T follicular helper cell (primary cell): ENCODE measurements at places on chromosomes 11 and 22.

- no peak for DNase-seq
Measured at GRCh38 chr11:94862926-94863880, 95.0 kb downstream of the AMOTL1 start.

DNA sequence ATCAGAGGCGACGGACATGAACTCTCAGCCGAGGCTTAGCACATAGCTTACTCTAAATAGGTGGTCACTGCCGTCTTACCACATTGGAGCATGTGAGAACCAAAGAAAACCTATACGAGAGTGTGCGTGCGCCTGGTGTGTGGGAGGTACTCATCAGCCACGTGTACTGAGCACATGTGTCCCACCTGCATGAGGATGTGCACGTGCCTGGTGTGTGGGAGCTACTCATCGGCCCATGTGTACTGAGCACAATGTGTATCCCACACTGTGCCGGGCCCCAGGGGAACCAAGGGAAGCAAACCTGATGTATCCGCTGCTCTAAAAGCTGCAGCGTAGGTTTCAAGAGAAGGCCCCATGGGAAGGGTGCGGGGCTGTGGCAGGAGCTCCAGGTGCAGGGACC lies 56.4 kb downstream of the ANO1 start:
- no peak for DNase-seq

GRCh38 chr11:76739798-76740197 lies 43.4 kb upstream of the TSKU start:
- DNase-seq: no peak

- no peak for DNase-seq
Measured at GRCh38 chr11:112297248-112297866, 36.7 kb upstream of the PLET1 start.

DNA sequence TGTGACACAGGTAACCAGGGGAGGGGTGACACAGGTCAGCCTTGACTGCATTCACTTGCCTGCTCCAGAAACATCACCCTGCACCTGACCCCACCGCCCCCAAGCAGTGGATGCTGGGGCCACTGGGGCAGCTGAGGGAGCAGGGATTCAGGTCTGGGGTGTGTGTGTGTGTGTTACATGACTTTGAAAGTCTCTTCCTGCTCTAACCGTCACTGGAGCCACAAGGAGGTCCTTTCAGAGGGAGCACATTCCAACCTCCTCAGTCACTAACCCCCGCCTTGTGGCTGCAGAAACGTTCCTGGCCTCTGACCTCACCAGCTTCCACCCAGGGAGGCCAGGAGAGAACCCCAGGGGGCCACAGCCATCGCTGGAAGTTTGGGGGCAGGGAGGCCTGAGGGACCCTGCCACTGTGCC lies 2.9 kb upstream of the FOSL1 start:
- no peak for DNase-seq

DNA sequence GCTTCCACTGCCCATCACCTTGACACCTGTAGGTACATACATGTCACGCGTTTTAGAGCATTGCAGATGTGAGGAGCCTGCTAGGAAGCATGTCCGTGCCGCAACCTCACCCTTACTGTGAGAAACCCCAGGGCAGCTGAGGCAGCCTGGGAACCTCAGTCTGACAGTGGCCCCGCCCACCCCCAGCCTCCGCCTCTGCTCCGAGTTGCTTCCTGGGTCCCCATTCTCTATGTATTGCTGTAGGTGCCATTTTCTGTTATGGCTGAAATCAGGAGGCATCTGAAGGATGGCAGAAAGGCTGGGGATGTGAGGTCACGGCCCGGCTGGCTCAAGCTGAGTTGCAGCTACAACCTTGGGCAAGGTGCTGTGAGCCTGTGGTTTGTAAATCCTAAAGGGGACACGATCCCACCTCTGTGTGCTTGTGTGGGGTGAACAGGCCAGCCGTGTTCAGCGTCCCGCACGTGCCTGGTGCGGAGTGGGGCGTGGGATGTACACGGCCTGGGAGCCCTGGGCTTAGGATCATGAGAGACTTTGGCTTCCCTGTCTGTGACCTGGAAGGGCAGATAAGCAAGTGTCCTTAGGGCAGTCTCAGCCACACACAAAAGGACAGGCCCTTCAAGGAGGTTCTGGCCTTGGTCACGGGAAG lies 102.7 kb downstream of the PHF21B start:
- DNase-seq: no peak

- DNase-seq: no peak
Measured at GRCh38 chr22:35155403-35156025, 89.6 kb downstream of the ISX start.

GRCh38 chr22:46894081-46894671 lies 131.7 kb downstream of the TBC1D22A start:
- no peak for DNase-seq

DNA sequence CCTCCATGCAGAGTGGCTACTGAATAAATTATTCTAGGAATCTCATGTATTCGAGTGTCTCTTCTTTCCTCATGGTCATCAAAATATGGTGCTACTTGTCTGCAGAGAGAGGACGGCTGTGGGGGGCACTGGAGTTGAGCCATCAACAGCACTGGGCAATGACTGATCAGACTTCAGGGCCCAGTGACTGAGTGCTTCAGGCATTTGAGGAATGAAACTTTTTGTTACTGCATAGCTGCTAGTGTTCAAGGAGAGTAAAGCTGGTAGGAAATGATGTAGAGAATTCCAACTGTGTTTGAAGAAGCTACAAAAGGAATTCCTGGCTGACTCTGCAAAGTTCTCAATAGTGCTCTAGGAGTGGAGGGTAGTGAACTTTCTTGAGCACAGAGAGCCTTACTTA lies 277.7 kb downstream of the CADM1 start:
- DNase-seq: no peak

- DNase-seq: peak; percentile 30
Measured at GRCh38 chr11:122697636-122698167, 42.2 kb downstream of the UBASH3B start.

GRCh38 chr11:10770626-10771254 lies 19.7 kb downstream of the CTR9 start:
- DNase-seq: no peak

DNA sequence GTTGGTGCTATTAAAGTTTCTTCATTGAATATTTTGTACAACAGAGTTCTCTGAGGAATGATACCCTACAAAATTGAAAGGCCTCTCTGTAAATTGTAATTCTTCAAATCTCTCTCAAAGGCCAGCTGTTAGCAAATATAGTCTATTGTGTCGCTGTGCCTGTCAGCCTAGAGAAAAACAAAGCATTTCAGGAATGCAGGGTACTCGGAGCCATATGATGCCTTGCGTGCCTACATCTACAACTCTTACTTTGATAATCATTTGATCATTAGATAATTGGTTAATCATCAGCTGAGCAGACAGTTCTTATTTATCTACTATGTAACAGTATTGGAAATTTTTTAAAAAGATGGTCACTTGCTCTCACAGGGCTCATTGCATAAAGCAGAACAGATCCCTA lies 67.3 kb downstream of the RNF169 start:
- no peak for DNase-seq

DNA sequence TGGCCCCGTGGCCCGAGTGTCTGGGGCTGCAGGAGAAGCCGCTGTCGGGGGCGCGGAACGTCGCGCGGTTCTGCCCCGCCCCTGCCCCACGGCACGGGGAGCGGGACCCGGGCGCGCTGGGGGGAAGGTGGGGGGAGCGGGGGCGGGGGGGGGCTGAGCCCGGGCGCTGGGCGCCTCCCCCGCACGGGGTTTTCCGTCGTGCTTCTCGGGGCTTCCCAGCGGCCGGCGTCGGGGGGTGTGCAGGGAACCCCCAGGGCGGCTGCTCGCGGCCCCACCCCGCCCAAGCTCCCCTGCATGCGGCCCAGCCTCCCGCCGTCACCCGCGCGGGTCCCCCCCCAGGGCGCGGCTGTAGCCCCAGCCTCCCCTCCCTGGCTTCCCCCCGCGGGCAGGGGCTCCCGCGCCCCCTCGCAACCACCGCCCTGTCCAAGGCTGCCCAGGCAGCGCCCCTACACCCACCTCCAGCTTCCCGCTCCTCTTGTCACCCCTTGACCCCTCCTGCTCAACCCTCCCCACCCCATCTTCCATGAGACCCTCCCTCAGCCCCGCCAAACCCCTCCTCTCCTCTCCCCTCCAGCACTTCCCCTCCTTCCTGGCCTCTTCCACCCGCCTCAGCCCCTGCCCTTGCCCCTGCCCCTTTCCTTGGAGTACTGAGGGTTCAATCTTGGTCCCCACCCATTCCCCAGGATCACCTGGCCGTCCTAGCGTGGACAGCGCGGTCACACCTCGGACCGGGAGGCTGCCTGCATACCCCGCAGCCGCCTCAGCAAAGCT lies 1.7 kb downstream of the IL17REL start:
- peak; percentile 53 for DNase-seq

GRCh38 chr11:28763876-28764275 lies 655.7 kb downstream of the METTL15 start:
- no peak for DNase-seq

GRCh38 chr11:9642894-9643293 lies 21.0 kb upstream of the SWAP70 start:
- no peak for DNase-seq

GRCh38 chr11:113249491-113249763 lies 65.0 kb upstream of the TTC12 start:
- DNase-seq: no peak

GRCh38 chr11:1298695-1299492 lies 10.5 kb downstream of the TOLLIP start:
- DNase-seq: no peak

- no peak for DNase-seq
Measured at GRCh38 chr11:94754335-94754734, 13.8 kb upstream of the AMOTL1 start.

DNA sequence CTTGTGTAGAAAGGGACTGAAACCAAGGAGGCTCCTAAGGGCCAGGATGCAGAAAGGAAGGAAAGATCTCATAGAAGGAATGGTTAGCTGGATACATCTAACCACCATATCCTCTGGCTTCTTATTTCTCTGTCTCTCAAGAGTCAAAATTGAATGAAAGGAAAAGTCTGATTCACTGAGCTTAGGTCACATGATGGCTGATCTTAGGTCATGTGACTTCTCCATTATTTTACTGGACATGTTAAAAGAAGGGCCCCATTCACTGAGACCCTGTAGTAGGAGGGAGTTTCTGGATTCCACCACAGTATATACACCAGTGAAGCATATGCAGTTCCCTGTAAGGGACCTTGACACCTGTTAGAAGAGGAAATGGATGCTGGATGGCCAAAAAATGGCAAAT lies 516.6 kb downstream of the NELL1 start:
- DNase-seq: no peak

DNA sequence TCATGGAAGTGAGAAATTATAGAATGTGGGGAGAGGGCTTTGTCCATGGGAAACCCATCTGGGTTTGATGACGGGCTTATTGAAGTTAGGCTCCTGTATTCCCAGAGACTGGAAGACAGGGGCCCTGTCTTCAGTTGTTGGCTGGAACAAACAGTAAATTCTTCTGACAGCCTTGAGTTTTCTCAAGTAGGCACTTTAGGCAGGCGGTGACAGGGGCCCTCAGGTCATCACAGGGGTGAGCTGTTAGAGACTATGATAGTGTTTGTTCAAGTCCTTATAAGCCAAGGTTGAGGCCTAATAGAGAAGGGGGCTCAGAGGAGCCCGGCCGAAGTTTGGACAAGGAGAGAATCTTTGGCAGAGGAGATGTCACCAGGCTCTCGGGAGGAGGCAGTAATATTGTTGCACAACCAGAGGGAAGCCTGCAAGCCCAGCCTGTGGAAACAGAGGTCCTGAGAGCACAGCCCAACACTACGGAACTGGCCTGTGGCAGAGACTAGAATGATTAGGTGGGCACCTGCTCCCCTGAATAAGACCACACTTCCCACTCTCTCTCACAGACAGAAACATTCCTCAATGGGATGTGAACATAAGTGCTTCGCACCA lies 20.2 kb upstream of the IL17RA start:
- no peak for DNase-seq

GRCh38 chr11:33396361-33396760 lies 139.2 kb downstream of the HIPK3 start:
- DNase-seq: no peak

DNA sequence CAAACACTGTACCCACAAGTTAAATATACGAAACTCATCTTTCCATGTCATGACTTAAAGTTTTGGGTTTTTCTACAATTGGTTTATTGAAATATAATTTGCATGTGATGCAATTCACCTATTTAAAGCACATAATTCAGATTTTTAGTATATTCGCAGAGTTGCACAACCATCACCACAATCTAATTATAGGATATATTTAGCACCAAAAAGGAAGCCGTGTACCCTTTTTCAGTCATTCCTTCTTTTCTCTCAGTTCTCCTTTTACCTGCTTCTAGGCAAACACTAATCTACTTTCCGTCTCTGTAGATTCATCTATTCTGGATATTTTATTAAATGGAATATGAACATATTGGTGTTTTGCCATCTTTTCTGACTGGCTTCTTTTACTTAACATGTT lies 1458.1 kb upstream of the TENM4 start:
- no peak for DNase-seq

GRCh38 chr11:85170184-85170583 lies 457.0 kb downstream of the DLG2 start:
- DNase-seq: no peak

DNA sequence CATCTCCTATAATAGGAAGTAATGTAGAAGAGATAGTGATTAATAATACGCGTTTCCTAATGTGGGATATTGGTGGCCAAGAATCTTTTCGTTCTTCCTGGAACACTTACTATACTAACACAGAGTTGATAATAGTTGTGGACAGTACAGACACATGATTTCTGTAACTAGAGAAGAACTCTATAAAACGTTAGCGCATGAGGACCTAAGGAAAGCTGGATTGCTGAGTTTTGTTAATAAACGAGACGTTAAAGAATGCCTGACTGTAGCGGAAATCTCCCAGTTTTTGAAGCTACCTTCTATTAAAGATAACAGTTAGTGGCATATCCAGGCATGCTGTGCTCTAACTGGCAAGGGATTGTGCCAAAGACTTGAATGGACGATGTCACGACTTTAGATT lies 83.3 kb downstream of the GGT1 start:
- DNase-seq: no peak

DNA sequence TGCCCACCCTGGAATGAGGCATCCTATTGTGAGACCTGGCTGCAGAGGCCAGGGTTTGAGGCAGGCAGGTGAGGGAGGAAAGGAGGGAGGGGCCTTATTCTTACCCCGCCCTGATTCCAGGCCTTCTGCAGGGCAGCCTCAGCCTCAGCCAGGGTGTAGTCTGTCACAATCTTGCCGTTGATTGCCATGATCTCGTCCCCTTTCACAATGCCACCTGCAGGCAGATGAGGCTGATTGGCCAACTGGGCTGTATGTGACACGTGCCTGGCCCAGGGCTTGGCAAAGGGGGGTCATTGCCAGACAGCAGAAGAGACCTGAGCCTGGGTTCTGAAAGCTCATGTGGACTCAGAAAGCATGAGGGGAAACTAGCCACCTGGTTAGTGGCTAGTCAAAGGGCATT lies 21.4 kb upstream of the ABCC8 start:
- DNase-seq: no peak
